ENCODE measurements at places on chromosomes 5 and 9.

DNA sequence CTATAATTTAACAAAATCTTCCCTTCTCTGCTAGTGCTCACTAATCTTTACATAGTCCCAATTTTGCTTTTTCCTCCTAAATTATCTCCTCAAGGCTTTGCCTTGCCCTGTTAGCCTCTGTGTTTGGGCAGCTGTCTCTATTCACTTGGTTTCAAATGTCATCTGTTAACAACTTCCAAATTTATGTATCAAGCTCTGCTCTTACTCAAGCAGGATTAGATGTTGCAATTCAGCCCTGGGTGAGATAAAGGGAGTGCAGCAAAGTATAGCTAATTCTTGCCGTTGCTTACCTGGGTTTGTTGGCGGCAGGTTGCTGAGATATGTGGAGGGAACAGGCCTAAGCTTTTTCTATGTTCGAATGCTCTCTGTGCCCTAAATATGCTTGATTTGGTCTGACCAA is 483.8 kb downstream of the DMAC1 start:
- H3K27ac ChIP-seq = no peak overlapping the region
- DNase-seq = no peak
- no peak overlapping the region for H3K4me3 ChIP-seq
- H3K4me1 ChIP-seq = peaks cover 16% of the 10 kb centered on the region

DNA sequence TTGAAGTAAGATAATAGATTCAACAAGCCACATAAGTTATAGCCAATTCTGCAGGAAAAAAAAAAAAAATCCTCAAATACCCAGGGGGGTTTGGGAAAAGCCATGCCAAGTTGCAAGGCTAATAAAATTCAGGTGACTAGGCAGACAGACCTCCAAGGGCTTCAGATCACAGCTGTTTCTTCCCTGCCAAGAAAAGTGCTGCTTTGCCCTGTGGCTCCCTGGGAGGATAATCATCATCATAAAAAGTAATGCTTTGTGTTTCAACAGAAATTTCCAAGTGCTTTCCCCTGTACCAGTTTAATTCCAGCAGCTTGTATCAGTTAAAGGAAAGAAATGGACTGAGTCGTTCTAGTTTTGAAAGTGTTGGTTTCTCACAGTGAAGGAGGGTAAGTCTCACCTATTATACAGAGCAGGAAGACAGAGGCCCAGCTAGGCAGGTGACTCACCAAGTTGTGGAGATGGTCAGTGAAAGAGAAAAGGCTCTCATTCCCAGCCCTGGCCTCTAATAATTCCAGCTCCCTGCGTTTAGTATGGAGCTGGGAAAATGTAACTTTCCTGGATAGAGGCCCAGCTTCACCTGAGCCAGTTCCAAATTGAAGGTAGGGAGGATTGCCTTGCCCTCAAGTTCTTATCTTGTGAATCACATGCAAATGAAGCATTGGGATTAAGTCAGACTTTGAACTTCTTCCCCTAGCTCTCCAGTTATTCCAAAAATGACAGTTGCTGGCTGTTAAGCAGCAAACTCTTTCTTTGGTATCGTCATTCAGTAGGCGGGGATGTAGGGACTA is 263.4 kb downstream of the GRIA1 start:
- no peaks in the 10 kb centered on the region for H3K27me3 ChIP-seq
- DNase-seq = peak; percentile 1
- no peak overlapping the region for H3K4me3 ChIP-seq
- H3K36me3 ChIP-seq = no peaks in the 10 kb centered on the region
- no peak overlapping the region for H3K27ac ChIP-seq
- H3K4me1 ChIP-seq = no peaks in the 10 kb centered on the region

DNA sequence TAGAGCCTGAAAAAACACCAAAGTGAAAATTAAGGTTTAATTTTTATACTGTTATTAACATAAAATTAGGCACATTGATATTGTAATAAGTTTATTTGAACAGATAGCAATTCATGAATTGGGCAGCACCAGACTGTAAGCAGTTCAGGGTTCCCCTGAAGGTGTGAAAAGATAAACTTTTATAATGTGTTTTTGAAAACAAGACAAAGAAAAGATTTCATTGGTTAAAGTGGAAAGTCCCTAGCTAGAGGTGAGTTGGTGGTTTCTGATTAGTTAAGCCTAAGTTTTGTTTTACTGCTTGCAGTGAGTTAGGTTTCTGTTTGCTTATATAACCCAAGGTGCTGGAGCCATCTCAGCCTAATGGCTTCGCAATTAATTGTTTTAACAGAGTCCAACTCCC is 96.5 kb upstream of the RPS23 start:
- H3K4me1 ChIP-seq = 0 out of 2 replicates have a peak, but pooled peaks cover 3% of the 10 kb centered on the region
- no peaks in the 10 kb centered on the region for H3K36me3 ChIP-seq
- no peak overlapping the region for H3K4me3 ChIP-seq
- no peak for DNase-seq

- peak overlapping the region; percentile 80 for H3K4me3 ChIP-seq
- peak; percentile 24 for DNase-seq
- H3K36me3 ChIP-seq = no peaks in the 10 kb centered on the region
Measured at GRCh38 chr5:119071561-119071995, 691 bp downstream of the DMXL1 start.

DNA sequence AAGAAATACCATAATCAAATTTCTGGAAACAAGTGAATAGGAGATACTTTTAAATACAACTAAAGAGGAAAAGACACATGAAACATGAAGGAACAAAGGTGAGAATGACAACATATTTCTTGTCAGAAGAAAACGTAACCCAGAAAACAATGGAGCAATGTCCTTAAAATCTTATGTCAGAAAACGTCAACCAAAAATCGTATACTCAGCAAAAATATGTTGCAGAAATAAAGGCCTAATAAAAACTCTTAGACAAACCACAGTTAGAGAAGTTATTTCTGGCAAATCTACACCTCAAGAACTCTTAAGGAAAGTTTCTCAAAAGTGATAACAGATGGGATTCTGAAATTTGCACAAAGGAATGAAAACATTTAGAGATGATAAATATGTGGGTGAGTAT is 66.3 kb upstream of the FBXL7 start:
- H3K27me3 ChIP-seq = no peaks in the 10 kb centered on the region
- no peak overlapping the region for H3K27ac ChIP-seq
- no peaks in the 10 kb centered on the region for H3K36me3 ChIP-seq
- H3K4me1 ChIP-seq = no peaks in the 10 kb centered on the region

DNA sequence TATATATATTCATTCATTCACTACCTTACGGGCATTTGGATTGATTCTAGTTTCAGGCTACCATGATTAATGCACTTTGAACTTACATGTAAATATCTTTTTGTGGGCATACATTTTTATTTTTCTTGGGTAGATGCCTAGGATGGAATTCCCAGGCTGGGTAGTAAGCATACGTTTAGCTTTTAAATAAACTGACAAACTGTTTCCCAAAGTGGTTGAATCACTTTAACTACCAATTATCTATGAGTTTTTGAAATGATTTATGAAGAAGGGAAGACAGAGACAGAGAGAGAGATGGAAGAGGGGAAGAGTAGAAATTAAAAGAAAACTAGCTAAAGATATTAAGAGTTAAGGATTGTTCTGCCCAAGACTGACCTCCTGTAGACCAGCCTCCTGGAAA is 612.6 kb downstream of the PSAT1 start:
- no peaks in the 10 kb centered on the region for H3K36me3 ChIP-seq
- DNase-seq = no peak
- H3K27me3 ChIP-seq = no peaks in the 10 kb centered on the region
- no peak overlapping the region for H3K27ac ChIP-seq
- no peaks in the 10 kb centered on the region for H3K4me1 ChIP-seq

GRCh38 chr5:123460296-123460729 is 37.1 kb upstream of the CEP120 start:
- H3K36me3 ChIP-seq = no peaks in the 10 kb centered on the region
- no peaks in the 10 kb centered on the region for H3K27me3 ChIP-seq
- no peak overlapping the region for H3K27ac ChIP-seq
- peak; percentile 50 for DNase-seq
- no peak overlapping the region for H3K4me3 ChIP-seq

DNA sequence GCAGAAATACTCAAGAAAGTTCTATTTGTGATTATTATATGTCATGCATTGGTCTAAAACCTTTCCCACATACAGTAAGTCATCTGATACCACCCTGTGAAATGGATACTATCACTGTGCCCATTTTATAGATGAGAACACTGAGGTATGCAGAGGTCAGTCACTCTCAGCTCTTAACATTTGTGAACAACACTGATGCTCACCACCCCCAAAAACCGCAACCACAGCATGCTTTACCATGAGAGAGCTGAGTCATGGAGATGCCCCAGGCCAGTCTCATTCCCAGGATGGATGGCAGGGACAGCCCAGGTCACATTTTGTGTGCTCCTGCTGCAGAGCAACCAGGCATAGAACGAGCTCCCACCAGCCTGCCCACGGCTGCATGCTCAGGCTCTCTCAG is 53.5 kb upstream of the IRX1 start:
- H3K36me3 ChIP-seq = no peaks in the 10 kb centered on the region
- no peak overlapping the region for H3K4me3 ChIP-seq
- no peaks in the 10 kb centered on the region for H3K4me1 ChIP-seq
- H3K27ac ChIP-seq = no peak overlapping the region
- DNase-seq = no peak

GRCh38 chr5:110478895-110479294 is 247.6 kb downstream of the TMEM232 start:
- no peak overlapping the region for H3K4me3 ChIP-seq
- H3K36me3 ChIP-seq = no peaks in the 10 kb centered on the region
- DNase-seq = no peak
- peaks cover 37% of the 10 kb centered on the region for H3K4me1 ChIP-seq
- no peaks in the 10 kb centered on the region for H3K27me3 ChIP-seq

- H3K4me1 ChIP-seq = peaks cover 13% of the 10 kb centered on the region
Measured at GRCh38 chr5:140635291-140636257, 2.6 kb upstream of the CD14 start.

DNA sequence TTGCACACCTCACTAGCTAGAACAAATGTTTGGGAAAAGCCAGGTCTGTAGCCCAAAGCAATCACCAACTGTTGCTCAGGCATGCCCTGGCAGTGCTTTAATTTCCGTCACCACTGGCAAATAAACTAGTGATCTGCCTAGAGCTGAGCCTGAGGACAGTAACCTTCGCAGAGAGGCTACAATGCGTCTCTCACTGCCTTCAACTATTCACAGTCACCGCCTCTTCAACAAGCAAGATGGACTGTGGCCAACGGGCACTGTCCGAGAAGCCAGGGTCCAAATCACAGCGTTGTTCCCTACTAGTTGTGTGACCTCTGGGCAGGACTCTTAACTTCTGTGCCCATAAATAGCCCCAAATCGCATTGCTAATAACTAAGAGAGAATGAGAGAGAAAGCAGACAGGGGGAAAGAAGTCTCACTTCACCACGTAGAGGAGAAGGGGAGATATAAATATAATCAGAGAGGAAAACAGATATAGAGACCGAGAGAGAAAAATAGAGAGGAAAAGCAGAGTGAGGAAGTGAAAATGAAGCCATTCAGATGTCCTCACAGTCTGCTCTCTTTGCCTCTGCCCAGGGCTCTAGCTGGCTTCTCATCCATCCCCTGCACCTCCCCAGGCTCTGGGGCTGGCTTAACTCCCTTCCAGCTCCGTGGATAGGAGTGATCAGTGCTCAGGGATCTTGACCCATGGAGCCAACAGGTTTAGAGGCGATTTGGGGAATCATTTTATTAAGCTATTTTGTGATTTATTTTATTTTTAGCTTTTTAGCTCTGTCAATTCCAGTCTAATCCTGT is 157.9 kb downstream of the ZDHHC21 start:
- H3K36me3 ChIP-seq = no peaks in the 10 kb centered on the region
- no peak overlapping the region for H3K4me3 ChIP-seq
- peaks cover 34% of the 10 kb centered on the region for H3K4me1 ChIP-seq
- no peaks in the 10 kb centered on the region for H3K27me3 ChIP-seq
- no peak for DNase-seq

GRCh38 chr5:131373265-131373664 is 109.4 kb downstream of the CDC42SE2 start:
- no peaks in the 10 kb centered on the region for H3K4me1 ChIP-seq
- no peak overlapping the region for H3K4me3 ChIP-seq
- no peak overlapping the region for H3K27ac ChIP-seq
- H3K36me3 ChIP-seq = no peaks in the 10 kb centered on the region
- H3K27me3 ChIP-seq = no peaks in the 10 kb centered on the region
- no peak for DNase-seq

- H3K4me3 ChIP-seq = no peak overlapping the region
- DNase-seq = no peak
- no peaks in the 10 kb centered on the region for H3K36me3 ChIP-seq
- H3K27me3 ChIP-seq = no peaks in the 10 kb centered on the region
- no peak overlapping the region for H3K27ac ChIP-seq
Measured at GRCh38 chr9:119227422-119227821, 141.8 kb downstream of the BRINP1 start.

DNA sequence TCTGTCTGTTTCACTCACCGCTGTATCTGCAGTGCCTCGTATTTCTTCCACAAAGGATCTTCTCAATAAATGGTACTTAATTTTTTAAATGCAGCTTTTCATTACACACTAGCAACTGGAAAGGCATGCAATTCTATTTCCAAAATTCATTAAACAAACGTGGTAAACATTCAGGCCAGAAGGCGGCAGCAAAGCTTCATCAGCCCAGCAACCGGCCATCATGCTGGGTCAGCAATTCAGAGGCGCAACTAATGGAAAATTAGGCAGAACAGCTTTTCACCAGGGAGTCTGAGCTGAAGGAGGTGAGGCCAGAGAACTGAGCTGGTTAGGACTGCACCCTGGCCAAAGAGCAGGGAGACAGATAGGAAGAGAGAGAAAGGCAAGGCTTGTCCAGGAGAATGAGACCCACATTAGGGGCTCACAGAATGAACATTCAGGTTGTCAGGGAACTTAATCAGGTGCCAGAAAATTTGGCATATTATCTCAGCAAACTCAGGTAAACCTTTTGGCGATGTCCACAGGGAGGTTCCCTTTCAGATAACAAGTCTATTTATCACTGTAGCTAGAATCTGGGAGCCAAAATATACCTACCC is 17.7 kb upstream of the RNF180 start:
- peak; percentile 73 for DNase-seq
- no peak overlapping the region for H3K27ac ChIP-seq
- no peaks in the 10 kb centered on the region for H3K4me1 ChIP-seq
- H3K4me3 ChIP-seq = no peak overlapping the region
- H3K36me3 ChIP-seq = no peaks in the 10 kb centered on the region

GRCh38 chr5:107736638-107737037 is 65.9 kb upstream of the EFNA5 start:
- no peaks in the 10 kb centered on the region for H3K36me3 ChIP-seq
- H3K4me3 ChIP-seq = no peak overlapping the region
- H3K4me1 ChIP-seq = no peaks in the 10 kb centered on the region

- no peak overlapping the region for H3K27ac ChIP-seq
- no peak overlapping the region for H3K4me3 ChIP-seq
- H3K27me3 ChIP-seq = no peaks in the 10 kb centered on the region
- no peaks in the 10 kb centered on the region for H3K4me1 ChIP-seq
- DNase-seq = no peak
- no peaks in the 10 kb centered on the region for H3K36me3 ChIP-seq
Measured at GRCh38 chr9:113895526-113895925, 19.4 kb downstream of the ZNF618 start.

GRCh38 chr9:33468797-33469621 is 4.7 kb downstream of the NOL6 start:
- no peaks in the 10 kb centered on the region for H3K27me3 ChIP-seq
- no peak overlapping the region for H3K27ac ChIP-seq
- no peak for DNase-seq
- H3K36me3 ChIP-seq = peaks cover 20% of the 10 kb centered on the region

GRCh38 chr5:78501411-78502352 is 141.3 kb downstream of the SCAMP1 start:
- no peak overlapping the region for H3K4me3 ChIP-seq
- no peak overlapping the region for H3K27ac ChIP-seq
- no peaks in the 10 kb centered on the region for H3K36me3 ChIP-seq

- no peak overlapping the region for H3K27ac ChIP-seq
- no peaks in the 10 kb centered on the region for H3K4me1 ChIP-seq
- H3K27me3 ChIP-seq = no peaks in the 10 kb centered on the region
- no peak overlapping the region for H3K4me3 ChIP-seq
- no peak for DNase-seq
Measured at GRCh38 chr5:756171-756570, 28.4 kb downstream of the ZDHHC11B start.

All from GM23338 (cell line).